Aorta (tissue), 5 donors: ENCODE measurements at places on chromosomes 16 and 17.

DNA sequence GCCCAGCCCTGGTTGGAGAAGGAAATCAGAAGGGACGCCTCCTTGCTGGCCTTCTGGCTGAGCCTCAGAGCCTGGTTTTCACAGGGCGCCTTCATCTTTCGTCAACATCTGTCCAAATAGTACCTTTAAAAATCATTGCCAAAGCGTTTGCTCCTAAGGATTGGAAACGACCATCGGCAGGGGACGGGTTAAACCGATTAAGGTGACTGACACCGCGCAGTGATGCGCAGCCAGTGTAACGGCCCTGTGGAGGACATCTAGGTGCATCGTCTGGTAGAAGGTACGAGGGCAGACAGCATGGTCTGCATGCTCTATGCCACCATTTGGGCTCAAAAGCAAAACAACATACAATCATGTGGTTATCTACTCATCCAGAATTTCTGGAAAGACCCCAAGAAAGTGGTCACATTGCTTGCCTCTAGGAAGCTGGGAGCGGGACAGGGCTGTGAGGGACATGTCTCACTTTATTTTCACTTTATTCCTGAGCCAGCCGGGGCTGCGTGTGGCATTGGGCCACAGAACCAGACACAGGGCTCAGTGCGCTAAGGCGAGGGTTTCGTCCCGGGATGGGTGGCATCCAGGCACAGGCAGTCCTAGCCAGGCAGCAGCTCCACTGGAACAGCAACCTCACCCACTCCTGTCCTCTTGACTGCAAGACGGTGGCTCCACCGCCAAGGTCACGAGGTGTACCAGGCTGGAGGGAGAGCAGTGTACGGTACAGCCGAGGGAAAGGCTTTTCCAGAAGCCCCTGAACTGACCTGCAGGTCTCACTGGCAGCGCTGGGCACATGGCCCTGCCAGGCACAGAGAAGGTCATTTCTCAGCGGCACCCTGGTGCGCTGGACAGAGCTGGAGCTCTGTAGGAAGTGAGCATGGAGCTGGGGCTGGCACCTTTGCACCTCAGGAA, 40.9 kb upstream of the JPH3 start:
- no peak overlapping the region for H3K4me3 ChIP-seq
- no peaks in the 10 kb centered on the region for H3K4me1 ChIP-seq
- no peak overlapping the region for H3K27ac ChIP-seq
- no peak for DNase-seq
- H3K27me3 ChIP-seq, result no peaks in the 10 kb centered on the region

- no peak for DNase-seq
- no peak overlapping the region for H3K27ac ChIP-seq
- H3K27me3 ChIP-seq, result no peaks in the 10 kb centered on the region
- no peaks in the 10 kb centered on the region for H3K36me3 ChIP-seq
These were observed 263.8 kb downstream of the CDH11 start for GRCh38 chr16:64858076-64858475.

DNA sequence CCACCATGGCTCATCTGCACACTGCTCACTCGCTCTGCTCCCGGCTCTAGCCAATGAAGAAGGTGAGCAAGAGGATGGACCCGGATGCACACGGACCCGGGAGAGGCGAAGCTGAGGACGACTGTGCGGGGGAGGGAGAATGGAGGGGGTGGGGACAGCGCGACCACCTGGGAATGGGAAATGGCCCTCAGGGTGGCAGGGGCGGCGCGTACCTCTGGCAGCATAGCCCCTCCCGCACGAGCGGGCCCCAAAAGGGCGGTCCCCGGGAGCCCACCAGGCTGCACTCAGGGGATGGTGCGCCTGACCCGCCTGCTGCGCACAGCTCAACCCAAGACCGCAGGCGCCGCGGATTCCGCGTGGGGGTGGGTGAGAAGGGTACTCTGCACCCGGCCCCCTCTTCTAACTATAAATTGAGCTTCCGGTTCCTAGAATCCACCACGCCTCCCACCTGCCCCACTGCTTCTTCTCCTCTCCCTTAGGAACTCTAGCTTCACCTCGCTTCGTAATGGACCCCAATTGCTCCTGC, 6.1 kb downstream of the MT1H start:
- no peak overlapping the region for H3K4me3 ChIP-seq
- no peak for DNase-seq
- H3K36me3 ChIP-seq, result no peaks in the 10 kb centered on the region
- no peak overlapping the region for H3K27ac ChIP-seq
- no peaks in the 10 kb centered on the region for H3K4me1 ChIP-seq

- H3K36me3 ChIP-seq, result no peaks in the 10 kb centered on the region
- no peaks in the 10 kb centered on the region for H3K4me1 ChIP-seq
- DNase-seq, result no peak
- no peak overlapping the region for H3K4me3 ChIP-seq
- H3K27me3 ChIP-seq, result no peaks in the 10 kb centered on the region
These were observed 37.5 kb downstream of the DHRS7B start for GRCh38 chr17:21164216-21164615.

DNA sequence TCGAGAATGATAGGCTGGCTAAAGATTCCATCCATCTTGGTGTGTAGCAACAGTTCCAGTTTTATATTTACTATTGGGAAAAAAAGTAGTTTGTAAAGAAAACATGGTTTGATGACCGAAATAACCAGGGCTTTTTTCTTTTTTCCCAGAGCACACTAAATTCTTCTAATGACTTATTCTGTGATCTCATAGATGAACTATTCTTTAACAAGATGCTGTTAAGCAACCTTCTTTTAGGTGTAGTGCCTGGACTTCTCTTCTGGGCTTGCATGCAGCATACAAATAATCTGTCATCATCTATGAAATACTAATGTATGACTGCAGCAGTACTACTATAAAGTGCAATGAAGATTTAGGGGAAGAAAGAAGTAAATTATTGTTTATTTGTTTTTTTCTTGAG, 11.0 kb upstream of the CAPNS2 start:
- H3K27me3 ChIP-seq, result no peaks in the 10 kb centered on the region
- H3K36me3 ChIP-seq, result no peaks in the 10 kb centered on the region
- no peaks in the 10 kb centered on the region for H3K4me1 ChIP-seq
- H3K27ac ChIP-seq, result no peak overlapping the region

DNA sequence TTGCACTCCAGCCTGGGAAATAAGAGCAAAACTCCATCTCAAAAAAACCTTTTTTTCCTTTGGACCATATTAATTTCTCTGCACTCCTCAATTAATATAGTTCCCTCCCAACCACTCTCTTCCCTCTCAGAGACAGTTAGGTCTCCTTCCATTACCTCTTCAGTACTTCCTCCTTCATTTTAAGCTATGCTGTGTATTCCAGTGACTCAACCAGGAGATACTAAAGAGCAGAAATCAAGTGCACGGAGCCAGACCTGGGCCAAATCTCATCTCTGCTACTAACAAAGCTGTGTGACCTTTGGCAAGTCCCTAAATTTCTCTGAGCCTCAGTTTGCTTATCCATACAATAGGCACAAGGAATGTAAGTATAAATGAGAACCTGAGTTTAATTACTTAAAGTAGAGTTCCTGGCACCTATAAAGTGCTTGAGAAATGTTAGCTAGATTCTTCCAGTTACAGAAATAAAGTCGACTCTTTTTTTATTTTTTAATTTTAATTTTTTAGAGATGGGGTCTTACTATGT, 8.5 kb downstream of the PECAM1 start:
- DNase-seq, result no peak
- no peak overlapping the region for H3K4me3 ChIP-seq
- no peaks in the 10 kb centered on the region for H3K4me1 ChIP-seq
- H3K36me3 ChIP-seq, result no peaks in the 10 kb centered on the region
- H3K27ac ChIP-seq, result no peak overlapping the region

- H3K4me3 ChIP-seq, result no peak overlapping the region
- peaks cover 3% of the 10 kb centered on the region for H3K36me3 ChIP-seq
- H3K4me1 ChIP-seq, result peaks cover 5% of the 10 kb centered on the region
- no peak overlapping the region for H3K27ac ChIP-seq
- no peak for DNase-seq
- no peaks in the 10 kb centered on the region for H3K27me3 ChIP-seq
These were observed 236.7 kb downstream of the ZFHX3 start for GRCh38 chr16:72811188-72811720.

DNA sequence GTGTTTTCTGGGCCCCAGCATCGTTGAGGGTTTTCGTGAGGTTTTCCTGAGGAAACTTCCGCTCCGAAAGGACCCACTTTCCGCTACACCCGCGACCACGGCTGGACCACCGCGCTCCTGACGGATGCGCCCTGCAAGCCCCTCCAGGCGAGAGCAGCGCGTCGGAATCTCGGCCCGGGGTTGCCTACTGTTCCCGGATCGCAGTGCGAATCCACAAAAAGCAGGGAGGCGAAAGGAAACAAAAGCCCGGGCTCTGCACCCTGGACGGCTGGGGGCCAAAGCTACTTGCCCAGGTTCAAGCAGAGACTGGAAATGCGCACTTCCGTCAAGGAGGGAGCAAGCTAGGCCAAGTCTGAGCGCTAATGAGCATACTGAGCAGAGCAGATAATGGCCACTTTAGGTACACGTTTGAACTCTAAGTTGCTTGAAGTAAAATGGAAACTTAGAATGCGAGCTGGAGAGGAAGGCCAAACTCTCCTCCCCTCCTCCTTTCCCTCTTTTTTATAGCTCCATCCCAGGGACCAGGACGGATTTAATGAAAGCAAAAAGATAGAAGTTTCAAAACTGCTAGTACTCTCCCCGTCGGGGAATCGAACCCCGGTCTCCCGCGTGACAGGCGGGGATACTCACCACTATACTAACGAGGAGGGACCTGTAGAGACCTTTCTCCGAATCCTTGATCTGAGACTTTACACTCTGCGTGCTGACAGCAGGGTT, 11.4 kb upstream of the AURKB start:
- peak overlapping the region; percentile 78 for H3K27ac ChIP-seq
- H3K4me1 ChIP-seq, result no peaks in the 10 kb centered on the region
- DNase-seq, result peak; percentile 94
